Caco-2 (cell line): ENCODE measurements at places on chromosomes 3 and 15. TPM values are rescaled to one million over a fixed set of nuclear protein-coding genes. Genes with fewer than 3 reads are reported as not detected.

- no peaks in the 10 kb centered on the region for H3K4me1 ChIP-seq
- no peaks in the 10 kb centered on the region for H3K36me3 ChIP-seq
- H3K27me3 ChIP-seq = no peaks in the 10 kb centered on the region
- no peak for DNase-seq
- H3K27ac ChIP-seq = no peak overlapping the region
- no peak overlapping the region for H3K4me3 ChIP-seq
These were observed 121.4 kb downstream of the OCA2 start for GRCh38 chr15:27977696-27978095.

Gene TUBGCP4
- total RNA-seq = 28.4 and 29.2 TPM in 2 replicates

- H3K27ac ChIP-seq = no peak overlapping the region
- no peak overlapping the region for H3K4me3 ChIP-seq
- H3K4me1 ChIP-seq = no peaks in the 10 kb centered on the region
- H3K27me3 ChIP-seq = no peaks in the 10 kb centered on the region
- no peaks in the 10 kb centered on the region for H3K36me3 ChIP-seq
These were observed 299.3 kb upstream of the LYSMD4 start for GRCh38 chr15:100032358-100033085.

DNA sequence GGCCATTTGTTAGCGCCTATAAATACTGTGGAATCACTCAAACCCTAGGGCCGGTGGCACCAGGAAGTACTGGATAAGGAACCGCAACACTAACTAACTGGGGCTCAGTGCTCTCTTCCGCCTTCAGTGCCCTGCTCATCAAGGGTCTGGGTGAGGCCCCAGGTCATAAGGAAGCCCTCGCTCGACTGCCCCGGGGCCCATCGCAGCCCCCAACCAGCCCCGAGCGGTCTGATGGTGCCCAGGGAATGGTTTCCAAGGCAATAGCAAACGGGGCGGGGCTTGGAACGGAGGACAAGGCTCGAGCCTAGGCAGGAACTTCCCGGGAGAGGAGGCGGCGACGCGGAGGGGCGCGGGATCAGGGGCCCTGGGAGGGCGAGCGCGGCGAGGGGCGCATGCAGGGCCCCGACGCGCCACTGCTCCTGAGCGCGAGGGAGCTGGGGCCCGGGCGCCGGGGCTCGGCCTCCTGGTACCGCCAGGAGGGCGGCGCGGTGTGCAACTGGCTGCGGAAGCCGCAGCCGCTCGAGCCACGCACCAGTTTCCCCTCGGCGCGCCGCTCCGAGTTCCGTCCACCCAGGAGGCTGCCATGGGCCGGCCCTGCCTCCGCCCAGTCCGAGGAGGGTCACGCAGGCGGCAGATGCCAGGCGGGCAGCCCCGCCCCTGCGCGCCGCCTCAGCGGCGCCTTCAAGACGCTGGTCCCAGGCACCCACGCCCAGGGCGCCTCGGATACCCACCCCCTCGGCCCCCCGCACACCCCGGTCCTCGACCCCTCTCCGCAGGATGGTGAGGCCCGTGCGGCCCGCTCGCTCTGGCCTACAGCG, at the start of gene TTLL3:
Gene TTLL3, plus strand, starts transcription at position 648 of the 818 bp plus-strand sequence. CDS start 400 bp downstream, outside the sequence.
- no peaks in the 10 kb centered on the region for H3K27me3 ChIP-seq
- H3K4me1 ChIP-seq = peaks cover 12% of the 10 kb centered on the region
- no peaks in the 10 kb centered on the region; the same call in 1 of the 2 replicates for H3K36me3 ChIP-seq
- peak within 1 kb of the TSS; percentile 87 for H3K27ac ChIP-seq

DNA sequence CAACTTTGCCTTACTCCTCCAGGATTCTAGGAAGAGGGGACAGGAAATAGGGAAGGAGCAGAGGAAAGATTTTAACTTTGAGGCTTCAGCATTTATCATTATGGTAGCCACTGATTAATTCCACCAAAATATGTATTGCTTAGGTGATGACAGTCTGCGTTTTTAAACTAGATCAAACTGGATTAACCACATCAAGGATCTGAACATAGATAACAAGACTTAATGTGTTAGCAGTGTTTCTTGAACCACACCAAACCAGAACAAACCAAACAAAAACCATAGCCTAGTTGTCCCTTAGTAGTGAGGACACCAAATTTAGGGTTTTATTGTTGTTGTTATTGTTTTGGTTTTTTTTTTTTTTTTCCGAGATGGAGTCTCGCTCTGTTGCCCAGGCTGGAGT, 113.5 kb upstream of the LMOD3 start:
- H3K27ac ChIP-seq = no peak overlapping the region
- peaks cover 74% of the 10 kb centered on the region for H3K4me1 ChIP-seq
- no peaks in the 10 kb centered on the region for H3K36me3 ChIP-seq
- H3K27me3 ChIP-seq = no peaks in the 10 kb centered on the region

- H3K4me1 ChIP-seq = 0 out of 2 replicates have a peak, but pooled peaks cover 6% of the 10 kb centered on the region
- H3K36me3 ChIP-seq = no peaks in the 10 kb centered on the region
- no peak overlapping the region for H3K27ac ChIP-seq
- H3K27me3 ChIP-seq = no peaks in the 10 kb centered on the region
- no peak for DNase-seq
These were observed 40.2 kb downstream of the ZNF148 start for GRCh38 chr3:125334675-125335560.

- H3K27ac ChIP-seq = no peak overlapping the region
- no peaks in the 10 kb centered on the region for H3K27me3 ChIP-seq
- no peak for DNase-seq
- H3K4me1 ChIP-seq = no peaks in the 10 kb centered on the region
- H3K36me3 ChIP-seq = no peaks in the 10 kb centered on the region
These were observed 319.8 kb upstream of the TLE3 start for GRCh38 chr15:70417535-70417934.

Gene C2CD4A
- 0.11 and 0.19 TPM in 2 replicates for total RNA-seq

- no peaks in the 10 kb centered on the region for H3K36me3 ChIP-seq
- H3K27ac ChIP-seq = no peak overlapping the region
- H3K4me1 ChIP-seq = no peaks in the 10 kb centered on the region
- no peak overlapping the region for H3K4me3 ChIP-seq
- no peaks in the 10 kb centered on the region for H3K27me3 ChIP-seq
These were observed 15.6 kb downstream of the IQCB1 start for GRCh38 chr3:121819236-121819635.

- H3K36me3 ChIP-seq = no peaks in the 10 kb centered on the region
- H3K27me3 ChIP-seq = no peaks in the 10 kb centered on the region
- no peak overlapping the region for H3K27ac ChIP-seq
- no peak for DNase-seq
- H3K4me1 ChIP-seq = 0 out of 2 replicates have a peak, but pooled peaks cover 4% of the 10 kb centered on the region
These were observed 371.4 kb downstream of the SV2B start for GRCh38 chr15:91471468-91471867.

GRCh38 chr15:61138156-61138555, 90.9 kb downstream of the RORA start:
- no peaks in the 10 kb centered on the region for H3K4me1 ChIP-seq
- H3K27ac ChIP-seq = no peak overlapping the region
- no peak overlapping the region for H3K4me3 ChIP-seq
- DNase-seq = no peak

DNA sequence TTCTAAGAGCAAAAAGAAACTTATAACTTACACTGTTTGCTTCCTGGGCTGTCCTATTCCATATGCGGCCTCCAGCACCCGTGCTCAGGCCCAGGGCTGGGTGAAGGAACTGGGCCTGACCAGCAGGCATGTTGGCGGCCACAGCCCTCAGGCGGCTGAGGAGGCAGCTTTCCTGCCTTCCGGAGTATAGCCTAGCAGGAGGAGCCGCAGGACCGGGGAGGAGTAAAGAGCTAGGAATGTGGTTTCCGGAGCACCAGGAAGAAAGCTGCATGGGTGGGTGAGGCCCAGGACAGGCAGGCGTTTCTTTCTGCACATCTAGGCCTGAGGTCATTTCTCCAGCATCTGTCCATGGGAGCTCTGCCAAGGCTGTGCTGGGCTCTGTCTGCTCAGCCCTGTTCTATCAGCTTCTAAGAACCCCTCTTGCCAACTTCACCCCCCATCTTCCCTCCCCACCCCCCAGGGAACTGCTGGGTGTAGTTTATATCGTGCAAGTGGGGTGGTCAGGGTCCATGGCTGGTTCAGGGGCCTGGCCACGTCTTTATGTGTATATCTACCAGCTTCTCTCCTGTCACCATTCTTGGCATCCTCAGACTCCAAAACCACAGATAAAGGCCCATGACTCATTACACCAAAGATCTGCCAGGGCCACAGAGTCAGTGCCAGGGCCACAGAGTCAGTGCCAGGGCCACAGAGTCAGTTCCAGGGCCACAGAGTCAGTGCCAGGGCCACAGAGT, 7.8 kb upstream of the KIF7 start:
- DNase-seq = no peak
- H3K27me3 ChIP-seq = no peaks in the 10 kb centered on the region
- H3K4me3 ChIP-seq = no peak overlapping the region
- no peak overlapping the region for H3K27ac ChIP-seq

DNA sequence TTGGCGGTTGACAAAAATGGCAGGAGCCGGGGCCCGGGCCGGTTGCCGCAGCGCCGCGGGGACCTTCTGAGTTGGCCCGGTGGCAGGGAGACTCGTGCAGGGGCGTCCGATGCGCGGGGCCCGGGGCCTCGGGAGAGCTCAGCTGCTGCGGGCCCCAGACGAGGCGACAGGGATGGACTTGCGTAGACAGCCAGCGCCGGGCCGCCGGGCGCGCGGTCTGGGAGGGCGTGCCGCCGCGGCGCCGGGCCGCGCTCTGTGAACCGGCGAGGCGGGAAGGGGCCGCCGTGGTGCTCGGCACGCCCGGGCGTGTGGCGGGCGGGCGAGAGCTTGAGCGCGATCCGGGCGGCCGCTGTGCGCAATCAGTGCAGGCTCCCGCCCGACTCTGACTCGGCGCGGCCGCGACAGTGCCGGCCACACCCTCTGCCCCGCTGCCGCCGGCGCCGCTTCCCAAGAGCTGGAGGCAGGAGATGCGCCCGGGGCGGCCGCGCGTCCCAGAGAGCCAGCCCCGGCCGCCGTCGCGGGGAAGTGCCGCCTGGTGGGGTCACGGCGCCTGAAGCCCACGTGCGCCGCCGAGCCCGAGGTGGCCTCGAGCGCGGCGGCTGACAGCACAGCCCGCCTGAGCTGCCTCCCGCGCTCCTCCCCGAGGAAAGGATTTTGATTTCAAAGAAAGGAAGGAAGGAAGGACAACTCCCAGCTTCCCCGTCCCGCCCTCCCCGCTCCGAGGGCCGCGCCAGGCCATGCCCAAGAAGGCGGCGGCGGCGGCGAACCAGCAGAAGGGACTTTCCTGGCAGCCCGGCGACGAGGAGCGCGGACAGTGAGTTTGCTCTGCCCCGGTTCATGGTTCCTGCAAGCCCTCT, 657 bp downstream of the TLNRD1 start:
- H3K36me3 ChIP-seq = no peaks in the 10 kb centered on the region
- DNase-seq = peak; percentile 59
- H3K27me3 ChIP-seq = no peaks in the 10 kb centered on the region
- H3K27ac ChIP-seq = no peak overlapping the region

GRCh38 chr3:15065550-15066007, 464 bp upstream of the MRPS25 start:
- no peaks in the 10 kb centered on the region; the same call in 1 of the 2 replicates for H3K36me3 ChIP-seq
- peaks cover 17% of the 10 kb centered on the region for H3K4me1 ChIP-seq
- H3K4me3 ChIP-seq = peak overlapping the region; percentile 90
- no peak for DNase-seq
- no peaks in the 10 kb centered on the region for H3K27me3 ChIP-seq

Gene C2CD4B
- total RNA-seq = 0.46 and 0.50 TPM in 2 replicates

Gene P2RY14
- not detected in 2 replicates for total RNA-seq

DNA sequence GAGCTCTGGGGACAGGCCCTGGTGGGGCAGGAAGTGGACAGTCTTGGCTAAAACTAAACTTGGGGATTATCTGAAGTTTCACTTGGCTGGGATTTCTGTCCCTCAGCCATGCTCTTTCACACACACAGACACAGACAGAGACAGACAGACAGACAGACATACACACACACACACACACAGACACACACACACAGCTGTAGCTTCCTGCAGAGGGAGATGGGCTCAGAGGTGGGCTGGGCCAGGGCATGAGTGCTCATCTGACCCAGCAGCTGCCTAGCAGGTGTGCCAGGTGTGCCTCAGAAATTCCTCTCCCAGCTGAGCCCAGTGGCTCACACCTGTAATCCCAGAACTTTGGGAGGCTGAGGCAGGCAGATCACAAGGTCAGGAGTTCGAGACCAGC, 3.3 kb downstream of the RHOV start:
- no peak for DNase-seq
- H3K36me3 ChIP-seq = no peaks in the 10 kb centered on the region
- no peak overlapping the region for H3K27ac ChIP-seq

GRCh38 chr15:60673918-60674558, 195.1 kb upstream of the ICE2 start:
- no peaks in the 10 kb centered on the region for H3K4me1 ChIP-seq
- H3K27ac ChIP-seq = no peak overlapping the region
- H3K27me3 ChIP-seq = no peaks in the 10 kb centered on the region
- H3K36me3 ChIP-seq = no peaks in the 10 kb centered on the region
- no peak for DNase-seq

DNA sequence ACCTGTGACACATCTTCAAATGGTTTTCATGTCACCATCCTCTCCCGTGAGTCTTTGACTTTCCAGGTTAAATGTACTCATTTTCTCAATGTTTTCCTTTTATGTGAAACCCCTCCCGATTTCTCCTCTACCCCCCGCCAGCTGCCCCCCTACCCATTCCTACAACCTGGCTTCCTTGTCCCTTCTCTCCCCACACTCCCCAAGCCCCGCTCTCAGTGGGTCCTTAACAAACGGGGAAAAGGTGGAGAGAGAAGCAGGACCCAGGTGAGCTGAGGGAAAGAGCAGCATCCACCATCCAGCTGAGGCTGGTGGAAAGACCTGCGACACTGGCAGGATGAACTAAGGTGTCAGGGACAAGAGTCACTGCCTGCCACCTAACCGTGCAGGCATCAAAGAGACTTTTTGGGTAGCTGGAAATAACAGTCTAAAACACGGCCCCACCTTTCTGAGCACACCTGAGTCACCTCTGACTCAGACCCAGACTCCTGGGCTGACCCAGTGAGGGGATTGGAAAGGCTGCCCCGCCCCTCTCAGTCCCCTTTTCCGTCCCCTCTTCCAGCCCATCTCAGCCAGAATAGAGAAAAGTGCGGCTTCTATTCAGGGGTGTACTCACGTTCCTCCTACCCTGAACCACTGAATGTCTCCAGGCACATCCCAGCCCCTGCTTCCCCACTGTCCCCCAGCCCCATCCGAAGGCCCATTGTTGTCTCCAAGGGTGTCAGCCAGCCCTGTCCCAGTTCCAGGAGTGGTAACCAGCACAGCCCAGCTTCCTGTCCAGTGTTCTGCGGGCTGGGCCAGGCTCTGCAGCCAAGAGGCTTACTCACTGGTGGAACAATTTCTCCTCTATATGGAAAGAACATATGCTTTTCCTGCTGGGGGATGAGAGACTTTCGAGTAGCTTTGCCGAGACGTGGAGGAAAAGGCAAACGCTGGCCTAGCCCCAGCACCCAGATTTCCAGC, 20.4 kb downstream of the ISG20 start:
- no peaks in the 10 kb centered on the region for H3K4me1 ChIP-seq
- H3K36me3 ChIP-seq = no peaks in the 10 kb centered on the region
- H3K27ac ChIP-seq = no peak overlapping the region
- no peaks in the 10 kb centered on the region for H3K27me3 ChIP-seq
- no peak for DNase-seq
- no peak overlapping the region for H3K4me3 ChIP-seq

- no peak for DNase-seq
- H3K4me1 ChIP-seq = no peaks in the 10 kb centered on the region
- no peak overlapping the region for H3K27ac ChIP-seq
- H3K4me3 ChIP-seq = no peak overlapping the region
These were observed 1.5 kb upstream of the ITIH3 start for GRCh38 chr3:52792961-52793695.
